Hippocampal formation (tissue), 2 donors: ENCODE measurements at places on chromosomes 5 and 9.

- no peak for DNase-seq
Measured at GRCh38 chr5:150077996-150078801, 8.2 kb downstream of the CSF1R start.

GRCh38 chr5:160466889-160467554 lies 45.4 kb downstream of the PTTG1 start:
- no peak for DNase-seq

DNA sequence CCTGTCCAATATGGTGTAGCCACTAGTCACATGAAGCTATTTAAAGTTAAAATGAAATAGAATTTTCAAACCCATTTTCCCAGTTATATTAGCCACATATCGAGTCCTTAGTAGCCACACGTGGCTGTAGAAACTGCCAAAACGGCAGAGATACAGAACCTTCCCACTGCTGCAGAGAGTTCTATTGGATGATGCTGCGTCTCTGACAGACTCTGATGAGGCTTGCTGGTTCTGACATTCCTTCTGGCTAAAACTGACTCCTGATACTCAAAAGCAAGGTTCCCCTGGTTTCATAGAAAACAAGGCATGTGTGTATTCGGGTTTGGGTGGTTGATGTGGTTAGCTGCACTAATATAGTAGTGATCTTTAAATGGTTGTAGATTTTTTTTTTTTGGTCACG lies 91.5 kb downstream of the TLE4 start:
- DNase-seq, result no peak

- no peak for DNase-seq
Measured at GRCh38 chr5:172410160-172410559, 44.2 kb downstream of the SH3PXD2B start.

- DNase-seq, result no peak
Measured at GRCh38 chr9:90939351-90939750, 137.7 kb downstream of the SYK start.
